ENCODE measurements at places on chromosomes 2 and 18.

- no peak for DNase-seq
Observed at GRCh38 chr18:23986600-23987359, 27.8 kb upstream of the TTC39C start.

GRCh38 chr2:170106102-170106840, 71.7 kb upstream of the MYO3B start:
- DNase-seq = no peak

DNA sequence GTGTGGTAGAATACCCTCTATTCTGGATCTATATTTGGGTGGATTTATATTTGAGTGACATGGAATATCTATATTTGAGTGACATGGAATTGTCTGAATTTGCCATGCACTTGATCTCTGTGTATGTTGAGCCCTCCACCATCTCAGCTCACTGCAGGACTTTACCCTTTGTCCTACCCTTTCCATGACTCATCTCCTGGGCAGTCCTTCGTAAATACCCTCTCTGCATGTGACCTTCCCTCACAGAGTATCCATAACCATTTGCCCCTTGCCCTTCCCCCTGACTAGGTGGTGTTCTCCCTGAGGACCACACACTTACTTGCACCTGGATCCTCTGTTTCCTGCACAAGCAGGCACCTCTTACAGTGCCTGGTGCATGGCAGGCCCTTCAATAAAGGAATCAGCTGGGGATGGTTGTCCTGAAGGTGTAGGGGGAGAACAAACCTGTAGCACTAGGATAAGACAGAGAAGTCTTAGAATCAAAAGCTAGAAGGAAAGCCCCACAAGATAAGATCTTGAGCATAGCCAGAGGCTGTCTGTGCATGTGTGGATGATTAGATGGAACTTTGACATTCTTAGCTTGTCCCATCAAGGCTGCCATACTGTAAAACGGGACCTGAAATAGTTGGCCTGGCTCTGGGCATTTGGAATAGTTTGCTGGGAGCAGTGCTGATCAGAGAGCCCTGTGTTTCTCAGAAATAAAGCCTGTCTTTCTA, 230.4 kb downstream of the FHOD3 start:
- no peak for DNase-seq

DNA sequence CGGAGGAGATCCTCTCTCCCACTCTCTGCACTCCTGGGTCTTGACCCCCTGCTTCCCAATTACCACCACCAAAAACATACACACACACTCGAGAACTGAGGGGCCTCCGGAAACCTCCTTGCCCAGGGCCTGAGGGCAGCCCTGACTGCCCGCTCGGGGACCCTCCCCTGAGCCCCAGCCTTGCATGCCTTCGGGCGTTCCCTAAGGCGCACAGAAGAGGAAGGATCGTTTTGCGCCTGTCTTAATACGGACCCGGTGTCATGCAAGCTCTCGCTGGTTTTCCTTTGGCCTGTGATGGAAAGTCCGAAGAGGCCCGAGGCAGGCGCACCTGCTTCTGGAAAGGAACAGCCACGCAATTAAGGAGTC, 19.8 kb downstream of the POU3F3 start:
- no peak for DNase-seq

DNA sequence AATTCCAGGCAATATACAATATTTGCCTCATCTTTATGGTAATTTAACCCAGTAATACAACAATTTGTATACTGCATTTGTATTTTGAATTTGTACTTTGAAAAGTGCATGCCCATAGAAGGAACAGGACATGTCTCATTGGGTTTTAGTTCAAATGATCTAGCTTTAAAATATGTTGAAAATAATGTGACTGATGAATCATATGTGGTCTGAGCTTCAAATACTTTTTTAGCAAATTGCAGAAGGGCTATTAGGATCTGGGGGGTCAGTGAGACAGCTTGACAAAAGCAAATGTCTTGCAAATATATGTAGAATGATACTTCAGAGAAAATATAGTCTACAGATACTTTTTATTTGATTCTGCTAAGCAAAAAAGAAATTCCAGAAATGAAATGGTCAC, 248.9 kb downstream of the DCC start:
- no peak for DNase-seq

DNA sequence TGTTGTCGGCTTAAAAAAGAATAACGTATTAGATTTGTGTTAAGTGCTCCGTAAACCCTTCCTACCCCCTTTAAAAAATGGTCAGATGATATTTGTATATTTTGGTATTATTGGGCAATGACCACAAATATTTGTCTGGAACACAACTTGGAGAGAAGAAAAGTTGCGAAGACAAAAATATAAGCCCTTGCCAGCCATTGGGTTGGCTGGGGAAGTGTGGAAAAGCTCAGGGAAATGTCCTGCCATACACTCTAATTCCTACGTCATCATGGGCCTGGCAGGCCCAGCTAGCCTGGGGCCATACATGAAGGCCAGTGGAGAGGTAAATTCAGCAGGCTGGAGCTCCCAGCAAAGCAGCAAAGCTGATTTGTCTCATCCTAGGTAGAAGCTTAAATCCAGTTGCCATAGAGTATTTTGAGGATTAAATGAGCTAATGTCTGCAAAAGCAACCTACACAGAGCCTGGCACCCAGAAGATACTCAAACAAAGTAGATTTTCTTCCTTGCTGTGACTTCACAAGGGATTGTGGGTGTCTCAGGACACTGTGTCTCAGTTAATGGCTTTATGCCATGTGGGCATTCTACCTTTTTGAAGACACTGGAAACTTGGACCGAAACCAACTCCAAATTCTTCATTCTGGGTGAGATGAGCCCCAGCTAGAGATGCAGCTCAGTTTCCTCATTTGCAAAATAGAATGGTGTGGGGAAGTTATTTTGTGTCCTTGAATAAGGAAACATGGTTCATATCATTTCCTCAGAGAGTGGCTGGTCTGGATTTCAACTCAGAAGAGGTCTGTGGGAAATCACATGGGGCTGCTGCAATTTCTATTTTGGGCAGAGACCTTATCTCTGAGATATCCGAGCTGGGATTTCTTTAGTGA, 87.9 kb upstream of the MAP4K3 start:
- no peak for DNase-seq

DNA sequence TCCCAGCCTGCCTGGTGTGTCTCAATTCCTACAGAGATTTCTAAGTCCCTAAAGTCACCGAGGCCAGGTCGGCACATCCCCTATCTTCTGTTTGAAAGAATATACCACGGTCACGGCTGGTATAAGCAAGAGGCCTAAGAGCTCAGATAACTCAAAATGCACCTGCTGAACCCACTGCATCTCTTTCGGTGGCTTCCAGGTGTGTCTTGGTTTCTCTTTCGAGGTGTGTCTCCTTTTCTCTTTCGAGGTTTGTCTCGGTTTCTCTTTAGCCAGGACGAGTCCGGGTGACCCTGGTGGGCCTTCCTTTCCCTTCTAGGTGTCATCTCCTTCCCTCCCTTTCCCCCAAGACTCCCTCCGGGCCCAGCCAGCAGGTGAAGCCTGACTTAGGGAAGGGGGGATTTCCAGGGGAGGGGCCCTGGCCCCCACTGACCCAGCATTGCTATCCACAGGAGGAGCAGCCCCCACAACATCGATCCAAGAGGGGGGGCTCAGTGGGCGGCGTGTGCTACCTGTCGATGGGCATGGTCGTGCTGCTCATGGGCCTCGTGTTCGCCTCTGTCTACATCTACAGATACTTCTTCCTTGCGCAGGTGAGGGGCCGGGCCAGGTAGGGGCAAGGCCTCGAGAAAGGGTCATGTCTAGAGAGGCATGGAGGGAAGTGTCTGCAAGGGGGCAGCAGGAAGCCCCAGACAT, 8.4 kb downstream of the ITM2C start:
- no peak for DNase-seq

DNA sequence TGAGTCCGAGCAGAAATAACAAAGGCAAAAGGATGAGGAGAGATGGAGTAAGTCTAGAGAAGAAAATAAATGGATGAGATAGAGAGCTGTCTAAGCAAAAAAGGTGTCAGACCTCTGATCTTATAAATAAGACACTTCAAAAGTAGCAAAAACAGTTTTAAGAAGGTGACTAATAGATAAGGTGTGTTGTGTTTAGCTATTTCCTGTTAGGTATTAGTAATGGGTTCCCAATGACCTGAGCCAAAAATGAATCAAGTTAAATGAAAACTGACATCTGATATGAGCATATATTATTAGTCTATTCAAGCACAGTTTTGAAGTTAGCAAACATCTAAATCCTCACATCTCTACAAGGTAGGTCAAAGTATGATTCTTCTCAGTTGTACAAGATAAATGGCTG, 10.6 kb downstream of the SUPT7L start:
- no peak for DNase-seq

DNA sequence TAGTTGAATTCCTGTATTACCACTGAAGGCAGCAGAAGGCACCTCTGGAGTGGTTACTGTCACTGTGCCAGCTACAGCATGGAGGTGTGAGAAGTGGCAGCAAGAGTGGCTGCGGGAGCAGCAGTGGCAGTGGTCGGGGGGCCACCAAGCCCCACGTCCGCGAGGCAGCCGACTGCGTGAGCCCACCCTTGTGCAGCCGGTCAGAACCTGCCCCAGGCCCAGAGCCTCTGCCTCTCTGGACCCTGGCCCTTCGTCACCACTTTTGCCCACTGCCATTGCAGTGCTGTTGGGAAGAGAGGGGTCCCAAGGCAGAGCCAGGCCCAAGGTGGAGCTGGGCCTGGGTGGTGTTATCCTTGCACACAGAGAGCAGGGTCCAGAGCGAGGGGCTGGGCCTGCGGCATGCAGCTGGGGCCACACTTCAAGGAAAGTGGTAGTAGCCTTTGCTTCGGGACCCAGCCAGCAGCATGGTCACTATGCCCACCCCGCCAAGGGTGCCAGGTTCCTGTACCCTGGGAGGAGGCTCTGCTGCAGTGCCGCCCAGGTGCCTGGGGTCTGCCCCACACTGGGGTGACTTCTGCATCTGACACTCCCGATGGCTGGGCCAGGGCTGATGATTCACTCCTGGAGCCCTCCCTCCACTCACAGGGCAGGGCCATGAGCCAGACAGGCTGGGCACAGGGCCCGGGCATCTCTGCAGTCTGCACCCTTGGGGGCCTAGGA, 450.1 kb upstream of the LRATD1 start:
- DNase-seq = no peak

GRCh38 chr18:22613788-22614187, 196.1 kb upstream of the CTAGE1 start:
- no peak for DNase-seq

DNA sequence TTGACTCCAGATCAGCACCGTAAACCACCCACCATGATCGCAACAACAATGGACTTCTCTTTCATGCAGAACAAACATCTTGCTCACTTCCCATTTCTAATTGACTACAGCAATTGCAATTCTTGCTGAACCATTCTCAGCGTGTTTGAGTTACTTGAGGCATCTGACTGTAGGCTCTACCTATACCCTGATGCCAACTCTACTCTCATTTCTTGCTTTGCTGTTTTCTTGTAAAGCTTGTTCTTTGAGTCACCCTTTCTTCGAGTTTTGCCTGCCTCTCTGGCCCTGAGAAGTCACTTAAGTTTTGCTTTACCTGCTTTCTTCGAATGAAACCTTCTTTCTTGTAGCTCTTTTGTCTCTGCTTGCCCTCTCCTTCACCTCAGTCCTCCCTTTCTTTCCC, 160.5 kb upstream of the RND3 start:
- DNase-seq = no peak

DNA sequence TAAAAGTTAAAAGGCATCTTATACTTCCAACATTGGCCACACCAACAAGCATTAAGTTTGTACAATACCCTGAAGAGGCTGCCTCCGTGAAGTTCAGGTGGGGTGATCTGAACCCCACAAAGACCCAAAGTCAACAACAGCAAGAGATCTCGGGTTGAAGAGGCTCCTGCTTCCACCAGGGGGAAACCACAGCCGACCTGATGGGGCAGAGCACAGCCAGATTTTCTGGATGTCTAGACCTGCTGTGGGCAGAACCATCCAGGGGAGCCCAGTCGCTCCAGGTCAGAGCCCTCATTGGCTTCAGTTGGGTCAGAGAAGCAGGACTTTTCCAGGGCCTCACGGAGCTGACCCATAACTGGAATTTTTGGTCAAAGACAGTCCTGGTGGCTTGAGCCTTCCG, 66.5 kb upstream of the ACKR3 start:
- no peak for DNase-seq

- DNase-seq = no peak
Observed at GRCh38 chr2:160407393-160408172, 86.0 kb downstream of the RBMS1 start.

GRCh38 chr18:55547705-55548056, 40.3 kb downstream of the TCF4 start:
- DNase-seq = no peak

- no peak for DNase-seq
Observed at GRCh38 chr2:73870084-73870483, 22.7 kb upstream of the ACTG2 start.

GRCh38 chr2:216549926-216550690, 51.5 kb downstream of the RPL37A start:
- DNase-seq = no peak

DNA sequence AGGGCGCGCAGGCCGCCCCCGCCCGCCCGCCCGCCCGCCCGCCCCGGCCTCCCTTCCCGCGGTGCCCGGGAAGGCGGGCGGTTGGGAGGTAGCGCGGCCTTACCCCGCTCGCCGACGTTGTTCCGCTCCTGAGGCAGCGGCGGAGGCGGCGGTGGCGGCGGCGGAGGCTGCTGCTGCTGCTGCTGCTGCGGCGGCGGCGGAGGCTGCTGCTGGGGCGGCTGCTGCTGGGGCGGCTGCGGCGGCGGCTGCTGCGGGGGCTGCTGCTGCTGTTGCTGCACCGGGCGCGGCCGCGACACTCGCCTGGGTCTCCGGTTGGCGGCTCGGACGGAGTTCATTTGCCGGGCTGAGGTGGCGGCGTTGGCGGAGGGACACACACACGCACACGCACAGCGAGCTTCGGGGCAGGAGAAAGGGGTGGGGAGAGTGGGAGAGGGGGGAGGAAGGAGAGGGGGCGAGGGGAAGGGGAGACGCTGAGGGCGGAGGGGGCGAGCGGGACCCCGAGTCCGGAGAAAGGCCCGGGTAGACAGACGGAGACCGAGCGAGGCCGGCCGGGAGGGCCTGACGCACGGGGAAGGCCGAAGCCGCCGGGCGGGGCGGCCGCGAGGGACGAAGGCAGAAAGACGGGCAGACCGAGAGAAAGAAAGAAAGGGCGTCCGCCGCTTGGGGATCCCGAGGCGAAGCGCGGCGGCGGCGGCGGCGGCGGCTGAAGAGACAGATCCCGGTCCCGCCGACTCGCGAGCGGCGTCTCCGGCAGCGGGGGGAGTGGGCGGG, 727 bp downstream of the FBXO11 start:
- peak; percentile 10 for DNase-seq

DNA sequence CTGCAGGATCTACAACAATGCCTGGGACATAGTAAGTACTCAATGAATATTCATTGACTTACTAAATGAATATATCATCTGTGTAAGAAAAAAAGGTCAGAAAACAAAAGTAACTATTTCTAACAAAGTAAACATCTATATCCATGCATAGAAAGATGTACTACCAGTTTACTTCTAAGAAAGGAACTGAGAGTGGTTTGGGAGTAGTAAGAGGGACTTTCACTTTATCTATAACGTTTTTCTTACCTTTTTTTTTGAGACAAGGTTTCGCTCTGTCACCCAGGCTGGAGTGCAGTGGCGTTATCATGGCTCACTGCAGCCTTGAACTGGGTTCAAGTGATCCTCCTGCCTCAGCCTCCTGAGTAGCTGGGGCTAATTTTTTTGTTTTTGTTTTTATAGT, 25.7 kb downstream of the DHX57 start:
- no peak for DNase-seq

Data from esophagus squamous epithelium (tissue), 5 donors.